NCI-H187 treated with DMSO at 0.1 percent for 48 hours (cell line): ENCODE measurements at places on chromosomes 2 and 18.

GRCh38 chr18:74796841-74797576 is 199.3 kb downstream of the ZNF407 start:
- no peak for DNase-seq

GRCh38 chr2:112692918-112693317 is 27.9 kb upstream of the NT5DC4 start:
- DNase-seq, result no peak

GRCh38 chr18:80037869-80038630 is 3.8 kb downstream of the RBFA start:
- DNase-seq, result no peak

DNA sequence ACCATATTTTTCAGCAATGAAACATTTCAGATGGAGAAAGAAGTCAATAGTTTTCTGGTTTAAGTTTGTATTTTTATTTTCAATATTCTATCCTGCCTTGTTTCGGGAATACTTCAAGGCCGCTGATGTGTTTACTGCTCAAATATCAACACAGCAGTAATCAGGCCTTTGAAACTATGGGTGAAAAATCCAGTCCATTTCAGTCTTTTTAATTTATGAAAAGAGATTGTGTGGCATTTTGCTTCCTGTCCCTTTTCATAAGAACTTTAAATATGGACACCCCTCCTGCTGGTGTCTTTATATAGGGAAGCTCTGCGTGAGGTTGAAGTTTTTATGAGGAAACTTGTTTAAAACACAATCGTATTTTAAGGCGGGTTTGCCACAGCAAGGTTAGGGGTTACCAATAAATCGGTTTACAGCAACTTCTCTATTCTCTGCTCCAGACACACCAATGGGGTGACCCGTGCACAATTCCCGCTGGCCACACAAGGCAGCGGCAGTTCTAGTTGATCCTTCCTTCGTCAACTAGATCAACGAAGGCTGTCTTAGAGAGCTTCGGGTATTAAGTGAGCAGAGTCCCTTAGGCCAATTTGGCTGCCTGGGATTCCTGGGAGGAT is 1.2 kb upstream of the TANC1 start:
- DNase-seq, result no peak

DNA sequence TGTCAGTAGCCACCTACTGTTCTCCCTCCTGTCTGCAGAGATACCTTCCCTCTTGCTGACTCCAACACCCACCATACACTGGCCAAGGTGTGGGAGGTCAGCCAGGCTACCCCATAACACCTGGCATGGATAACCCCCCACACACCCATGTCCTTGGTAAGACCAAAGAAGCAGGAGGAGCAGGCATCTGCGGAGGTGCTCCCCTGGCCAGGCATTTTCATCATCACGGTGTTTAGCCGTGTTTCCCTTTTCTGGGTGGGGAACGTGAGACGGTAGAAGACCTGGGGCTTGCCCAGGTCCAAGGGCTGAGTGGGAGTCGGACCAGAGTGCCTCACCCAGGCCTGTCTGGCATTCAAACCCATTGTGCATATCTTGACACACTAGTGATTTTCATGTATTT is 150.3 kb downstream of the SMAD7 start:
- DNase-seq, result no peak

DNA sequence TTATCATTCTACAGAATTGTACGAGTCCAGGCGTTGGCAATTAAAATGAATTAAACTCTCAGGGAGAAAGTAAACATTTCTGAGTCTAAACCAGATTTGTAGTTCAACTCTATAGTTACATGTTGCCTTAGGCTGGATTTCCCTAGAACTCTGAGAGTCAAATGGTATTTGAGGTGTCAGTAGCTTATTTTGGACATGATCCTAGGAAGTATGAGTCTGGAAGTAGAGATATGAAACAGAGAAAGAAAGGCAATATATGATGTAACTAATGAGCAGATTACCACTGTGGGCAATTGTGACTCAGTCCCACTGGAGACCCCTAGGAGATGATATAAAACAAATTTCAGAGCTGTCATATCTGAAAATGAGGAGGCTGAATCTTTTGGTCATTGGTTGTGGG is 199.1 kb upstream of the UBE2E3 start:
- no peak for DNase-seq
